ENCODE measurements at places on chromosomes 11 and 22.

DNA sequence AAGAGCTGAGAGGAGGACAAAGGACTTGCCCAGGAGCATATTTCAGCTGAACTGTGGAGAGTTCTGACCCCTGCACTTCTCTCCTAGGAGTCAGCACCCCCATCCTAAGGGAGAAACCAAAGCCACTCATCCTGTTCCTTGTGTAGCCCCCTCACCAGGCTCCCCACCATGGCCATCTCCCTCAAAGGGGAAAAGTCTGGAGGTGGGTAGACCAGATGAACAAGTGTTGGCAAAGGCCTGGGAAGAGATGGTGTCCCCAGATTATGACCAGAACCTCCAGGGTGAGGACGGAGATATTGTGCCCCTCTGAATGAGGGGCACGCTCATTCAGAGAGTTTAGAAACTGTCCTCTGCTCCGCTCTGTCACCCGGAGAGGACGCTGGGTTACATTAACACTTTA, 880.0 kb downstream of the BRD1 start:
- DNase-seq, result no peak

GRCh38 chr11:61163714-61164605, 2.7 kb upstream of the VPS37C start:
- no peak for DNase-seq

DNA sequence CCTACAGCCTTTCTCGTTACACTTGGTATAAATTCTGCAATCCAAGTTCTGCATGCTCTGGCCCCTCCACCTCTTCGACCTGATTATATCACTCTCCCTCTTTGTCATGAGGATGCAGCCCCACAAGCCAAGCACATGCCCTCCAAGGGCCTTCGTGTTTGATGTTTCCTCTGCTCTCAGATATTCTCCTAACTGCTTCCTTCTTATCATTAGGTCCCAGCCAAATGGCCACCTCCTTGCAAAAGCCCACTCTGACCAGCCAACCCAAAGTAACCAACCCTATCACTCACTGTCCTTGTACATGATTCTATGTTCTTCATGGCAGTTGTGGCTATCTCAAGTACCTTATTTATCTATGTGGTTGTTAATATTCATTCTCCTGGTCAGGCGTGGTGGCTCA, 38.3 kb upstream of the LRRC55 start:
- no peak for DNase-seq

DNA sequence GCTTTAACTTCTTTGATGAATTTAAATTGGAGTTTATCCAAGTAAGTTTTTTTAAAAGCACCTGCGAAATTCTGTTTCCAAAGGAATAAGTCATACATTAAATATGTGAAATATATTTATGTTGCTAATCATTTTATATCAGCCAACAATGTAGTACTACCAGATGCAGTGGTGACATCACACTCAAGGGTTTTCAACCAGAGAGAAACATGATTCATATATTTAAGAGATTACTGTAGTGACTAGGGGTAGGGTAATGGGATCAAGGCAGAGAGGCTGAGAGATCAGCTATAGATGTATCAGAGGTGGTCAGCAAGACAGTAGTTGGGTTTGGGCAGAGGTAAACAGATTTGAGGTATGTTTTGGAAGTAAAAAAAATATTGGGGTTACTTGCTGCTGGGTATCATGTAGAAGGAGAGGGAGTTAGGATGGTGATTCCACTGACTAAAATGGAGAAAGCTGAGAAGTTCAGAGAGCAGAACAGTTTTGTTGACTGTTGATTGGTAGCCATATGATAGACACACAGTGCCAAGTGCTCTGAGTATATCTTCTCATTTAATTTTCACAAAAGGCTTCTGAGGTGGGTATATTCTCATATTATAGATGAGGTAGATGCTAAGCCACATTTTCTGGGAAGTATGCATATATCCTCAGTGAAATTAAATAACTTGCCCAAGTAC, 39.4 kb downstream of the CEP57 start:
- DNase-seq, result no peak

DNA sequence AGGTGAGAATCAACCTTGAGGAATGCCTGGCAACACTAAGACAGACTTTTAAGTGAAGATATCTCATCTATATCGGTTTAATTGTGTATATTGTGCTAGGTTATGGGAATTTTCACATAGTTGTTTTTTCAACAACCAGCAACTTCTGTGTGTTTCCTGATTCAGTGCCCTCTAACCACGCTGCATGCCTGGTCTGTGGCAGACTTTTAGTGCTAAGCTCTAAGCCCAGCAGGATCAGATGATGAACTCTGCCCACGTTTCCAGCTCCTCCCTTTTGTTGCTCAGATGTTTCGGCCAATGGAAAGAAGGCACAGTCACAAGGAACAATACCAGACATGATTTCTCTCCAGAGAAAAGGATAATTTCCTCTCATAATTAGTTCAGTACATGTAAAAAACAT, 1.4 kb upstream of the VWA5A start:
- DNase-seq, result no peak

DNA sequence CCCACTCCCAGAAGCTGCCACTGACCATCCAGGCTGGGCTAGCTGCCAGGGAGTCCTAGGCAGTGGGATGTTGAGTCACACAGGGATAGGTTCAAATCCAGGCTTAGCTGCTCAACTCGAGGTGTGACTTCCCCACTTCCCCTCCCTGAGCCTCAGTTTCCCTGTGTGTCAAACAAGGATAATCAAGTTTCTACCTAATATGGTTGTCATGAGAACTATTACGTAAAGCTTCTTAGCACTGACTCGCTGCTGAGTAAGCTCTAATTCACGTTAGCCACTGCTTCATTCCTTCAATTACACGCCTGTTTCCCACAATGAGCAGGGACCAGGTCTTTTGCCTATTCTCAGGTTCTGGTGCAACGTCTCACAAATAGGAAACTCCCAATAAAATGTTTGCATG, 67.7 kb downstream of the SEZ6L start:
- DNase-seq, result no peak

- no peak for DNase-seq
Observed at GRCh38 chr22:42901790-42902508, 44.9 kb upstream of the ARFGAP3 start.

DNA sequence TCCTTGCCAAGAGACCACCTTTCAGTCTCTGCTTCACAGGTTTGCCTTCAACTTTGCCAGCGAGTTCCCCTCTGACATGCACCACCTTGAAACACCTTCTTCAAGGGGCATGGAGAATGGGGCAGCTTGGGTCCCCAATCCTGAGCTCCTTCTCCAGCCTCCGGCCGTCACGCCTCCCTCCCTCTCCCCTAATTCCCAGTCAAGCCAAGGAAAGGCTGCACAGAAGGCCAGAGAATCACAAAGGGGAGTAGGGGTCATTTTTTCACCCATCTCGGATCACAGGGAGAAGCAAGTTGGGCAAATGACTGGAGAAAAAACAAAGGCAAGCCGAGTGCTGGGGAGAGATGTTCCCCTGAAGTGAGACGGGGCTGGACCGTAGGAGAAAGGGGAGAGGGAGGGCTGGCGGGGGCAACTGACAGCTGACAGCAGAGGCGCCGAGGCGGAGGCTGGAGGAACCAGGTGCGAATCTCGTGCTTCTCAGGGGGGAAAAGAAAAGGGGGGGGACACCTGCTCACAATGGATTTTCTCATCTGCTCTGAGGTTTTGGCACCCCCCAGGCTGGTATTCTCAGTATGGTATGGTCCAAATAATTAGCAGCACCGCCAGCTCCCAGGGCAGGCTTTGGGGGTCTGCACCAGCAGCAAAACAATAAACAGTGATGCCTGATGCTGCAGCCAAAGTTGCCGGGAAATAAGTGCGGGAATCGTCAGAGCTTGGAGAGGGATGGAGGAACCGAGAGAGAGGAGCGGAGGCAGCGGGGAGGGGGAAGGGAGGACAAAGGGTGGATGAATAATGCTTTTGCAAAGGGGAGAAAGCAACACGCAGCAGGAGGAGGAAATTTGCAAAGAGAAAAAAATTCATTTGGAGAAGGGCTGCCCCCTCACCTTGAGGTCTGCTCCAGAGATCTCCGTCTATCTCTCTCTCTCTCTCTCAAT, 644 bp downstream of the YPEL4 start:
- no peak for DNase-seq

GRCh38 chr11:110305169-110306018, 9.0 kb upstream of the RDX start:
- DNase-seq, result no peak

DNA sequence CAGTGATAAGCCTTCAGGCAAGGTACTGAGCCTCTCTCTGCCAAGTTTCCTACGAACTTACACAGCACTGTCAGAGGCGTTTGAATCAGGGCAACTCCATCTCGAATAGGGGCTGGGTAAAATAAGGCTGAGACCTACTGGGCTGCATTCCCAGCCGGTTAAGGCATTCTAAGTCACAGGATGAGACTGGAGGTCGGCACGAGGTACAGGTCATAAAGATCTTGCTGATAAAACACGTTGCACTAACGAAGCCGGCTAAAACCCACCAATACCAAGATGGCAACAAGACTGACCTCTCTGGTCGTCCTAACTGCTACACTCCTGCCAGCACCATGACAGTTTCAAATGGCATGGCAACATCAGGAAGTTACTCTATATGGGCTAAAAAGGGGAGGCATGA, 20.4 kb upstream of the POGLUT3 start:
- DNase-seq, result no peak

- DNase-seq, result no peak
Observed at GRCh38 chr11:100684101-100685065, 2.7 kb upstream of the ARHGAP42 start.

DNA sequence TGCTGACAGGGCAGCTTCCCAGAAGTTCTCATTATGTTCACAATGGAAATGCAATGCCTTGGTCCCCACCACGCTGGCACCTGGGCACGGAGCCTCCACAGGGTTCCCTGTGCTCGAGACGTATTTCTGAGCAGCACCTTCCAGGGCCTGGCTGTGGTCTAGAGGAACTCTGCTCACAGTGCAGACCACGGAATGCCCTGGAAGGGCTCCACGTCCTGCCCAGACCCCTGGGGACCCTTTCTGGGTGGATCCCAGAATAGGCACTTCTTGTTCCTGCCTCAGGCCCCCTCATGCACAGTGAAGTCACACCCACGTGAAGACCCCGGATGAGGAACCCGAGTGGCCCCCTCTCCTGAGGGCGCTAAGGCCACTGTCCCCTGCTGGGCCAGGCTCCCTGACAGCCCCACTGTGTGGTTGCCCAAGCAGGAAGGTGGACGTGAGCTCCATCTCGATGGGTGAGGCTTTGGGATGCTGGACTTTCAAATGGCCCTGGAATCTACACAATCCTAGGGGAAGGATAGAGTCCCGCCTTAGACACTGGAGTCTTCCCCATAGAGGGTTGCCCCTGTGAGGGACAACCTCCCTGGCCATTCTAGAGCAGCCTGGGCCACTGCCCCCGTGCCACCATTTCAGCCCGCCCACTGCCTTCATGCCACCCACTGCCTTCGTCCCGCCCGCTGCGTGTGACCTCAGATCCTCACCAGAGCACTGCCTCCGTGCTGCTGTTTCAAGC, 1106.8 kb downstream of the BRD1 start:
- no peak for DNase-seq

DNA sequence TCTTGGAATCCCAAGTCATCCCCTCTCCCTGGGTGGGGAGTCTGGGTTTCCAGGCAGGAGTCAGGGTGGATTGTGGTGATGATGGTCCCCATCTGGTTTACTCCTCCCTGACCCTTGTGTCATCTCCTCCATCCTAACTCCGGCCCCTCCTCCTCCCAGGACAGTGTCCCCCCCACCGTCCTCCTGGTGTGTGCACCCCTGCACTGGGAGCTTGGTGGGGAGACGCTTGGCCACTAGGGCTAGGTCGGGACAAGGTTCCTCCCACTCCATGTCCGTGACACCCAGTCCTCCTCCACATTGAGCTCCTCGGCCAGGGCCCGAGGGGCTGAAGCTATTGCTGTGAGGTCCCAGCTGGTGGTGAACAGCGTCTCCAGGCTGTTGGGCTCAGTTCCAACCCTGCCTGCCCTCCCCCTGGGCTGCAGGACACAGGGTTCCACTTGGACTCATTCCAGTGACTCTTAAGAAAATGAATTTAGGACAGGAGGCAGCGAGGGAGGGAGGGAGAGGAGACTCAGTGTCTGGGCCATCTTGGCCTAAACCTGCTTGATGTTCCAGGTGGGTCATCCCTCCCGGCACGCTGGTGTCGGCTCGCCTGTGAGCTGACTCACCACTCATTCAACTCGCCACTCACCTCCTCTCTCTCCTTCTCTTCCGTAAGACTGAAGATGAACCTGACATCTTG, 433.2 kb downstream of the TBC1D22A start:
- no peak for DNase-seq

GRCh38 chr22:47293368-47294221, 531.1 kb downstream of the TBC1D22A start:
- no peak for DNase-seq

DNA sequence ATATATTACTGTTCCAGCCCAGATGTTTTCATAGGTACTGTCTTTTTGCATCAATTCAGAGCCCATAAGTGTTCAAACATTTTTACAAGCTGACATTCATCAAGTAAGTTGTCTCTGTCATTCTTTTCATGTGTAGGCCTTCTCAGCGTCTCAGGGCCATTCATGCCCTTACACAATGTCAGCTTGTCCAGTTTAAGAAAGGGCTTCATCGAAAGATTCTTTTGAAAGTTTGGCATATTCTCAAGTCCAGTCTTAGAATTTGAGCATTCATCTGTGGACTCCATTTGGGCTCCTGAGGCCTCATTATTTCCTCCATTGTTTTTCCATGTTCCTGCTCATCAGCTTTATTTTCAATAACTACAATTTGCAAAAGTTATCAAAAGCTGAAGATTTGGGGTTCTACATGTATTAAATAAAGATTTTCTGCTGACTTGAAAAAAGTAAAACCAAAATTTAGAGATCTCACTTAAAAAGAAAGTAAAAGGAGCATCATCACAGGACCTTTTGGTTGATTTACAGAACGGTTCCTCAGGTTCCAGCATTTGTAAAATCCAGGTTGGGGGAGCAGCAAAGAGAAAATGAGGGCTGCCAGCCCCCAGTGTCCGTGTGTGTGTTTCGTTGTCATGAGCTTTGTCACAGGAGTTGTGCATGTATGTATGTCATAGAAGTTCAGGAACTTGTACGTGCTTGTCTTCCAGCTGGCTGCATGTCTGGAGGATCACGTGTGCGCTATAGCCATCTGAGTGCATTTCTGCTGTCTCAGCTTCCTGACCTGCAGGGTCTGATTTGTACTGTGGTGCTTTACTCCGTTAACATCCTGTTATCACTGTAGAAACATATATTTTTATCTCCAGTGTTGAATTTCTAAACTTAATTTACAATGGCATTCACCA, 15.6 kb downstream of the MOV10L1 start:
- no peak for DNase-seq

DNA sequence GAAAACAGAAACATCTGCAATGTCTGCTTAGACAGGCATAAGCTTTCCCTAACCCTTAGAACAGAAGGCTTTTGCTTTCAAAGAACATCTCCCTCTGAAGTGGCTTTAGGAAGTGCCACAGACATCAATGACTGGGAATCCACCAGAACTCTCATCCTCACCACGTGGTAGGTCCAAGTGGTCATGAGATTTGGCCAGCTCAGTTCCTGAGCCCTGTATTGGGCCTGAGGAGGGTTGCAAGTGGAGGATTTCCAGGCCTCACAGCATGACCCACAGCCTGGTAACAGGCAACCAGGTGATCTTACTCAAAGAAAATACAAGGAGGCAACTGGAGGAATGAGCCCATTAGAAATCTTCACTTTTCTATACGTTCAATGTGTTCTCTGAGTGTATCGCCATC, 1.6 kb downstream of the CASP1 start:
- no peak for DNase-seq

- DNase-seq, result no peak
Observed at GRCh38 chr11:12430954-12431595, 53.7 kb downstream of the PARVA start.

- DNase-seq, result no peak
Observed at GRCh38 chr22:37331856-37332536, 49.7 kb downstream of the CYTH4 start.

Data from CD4-positive, alpha-beta T cell treated with Interleukin-15 for 4 hours (primary cell).